AG04449 (cell line): ENCODE measurements at places on chromosomes 5 and 9.

GRCh38 chr5:175712313-175712680 is 54.4 kb downstream of the HRH2 start:
- no peak for DNase-seq

DNA sequence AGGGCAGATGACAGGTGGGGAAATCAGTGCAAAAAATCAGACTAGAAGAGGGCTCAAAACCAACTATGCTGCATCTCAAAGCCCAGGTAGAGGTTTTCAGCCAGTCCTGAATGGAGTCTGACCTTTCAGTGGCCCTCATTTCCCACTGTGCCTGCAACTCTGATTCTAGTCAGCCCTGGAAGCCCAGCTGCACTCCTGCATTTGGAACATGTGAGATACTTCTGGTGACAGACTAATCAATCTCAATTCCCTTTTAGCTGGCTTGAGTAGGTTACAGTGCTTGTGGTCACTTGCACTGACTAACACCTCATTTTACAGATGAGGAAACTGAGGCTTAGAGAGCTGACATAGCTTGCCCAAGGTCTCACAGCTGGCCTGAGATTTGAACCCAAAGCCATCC is 7.9 kb upstream of the ACSL6 start:
- no peak for DNase-seq

GRCh38 chr9:27353474-27354229 is 56.7 kb upstream of the EQTN start:
- no peak for DNase-seq

- no peak for DNase-seq
Measured at GRCh38 chr9:107546859-107547258, 57.3 kb upstream of the KLF4 start.

DNA sequence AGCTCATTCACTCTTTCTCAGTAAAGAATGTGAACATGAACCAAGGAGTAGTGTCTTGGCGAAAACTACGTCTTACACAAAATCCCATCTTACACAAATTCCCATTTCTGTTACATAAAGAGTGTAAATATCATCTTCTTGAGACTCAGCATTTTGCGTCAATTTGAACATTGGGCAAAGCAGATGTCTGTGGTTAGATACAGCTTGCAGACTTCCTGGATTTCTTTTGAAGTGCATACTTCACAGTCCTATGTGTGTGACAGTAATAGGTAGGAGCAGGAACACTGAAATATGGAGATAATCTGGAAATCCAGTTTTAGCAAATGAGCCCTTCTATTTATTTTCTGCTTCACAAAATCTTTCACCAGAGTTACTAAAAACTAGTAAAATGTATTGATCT is 58.8 kb downstream of the C6 start:
- no peak for DNase-seq

DNA sequence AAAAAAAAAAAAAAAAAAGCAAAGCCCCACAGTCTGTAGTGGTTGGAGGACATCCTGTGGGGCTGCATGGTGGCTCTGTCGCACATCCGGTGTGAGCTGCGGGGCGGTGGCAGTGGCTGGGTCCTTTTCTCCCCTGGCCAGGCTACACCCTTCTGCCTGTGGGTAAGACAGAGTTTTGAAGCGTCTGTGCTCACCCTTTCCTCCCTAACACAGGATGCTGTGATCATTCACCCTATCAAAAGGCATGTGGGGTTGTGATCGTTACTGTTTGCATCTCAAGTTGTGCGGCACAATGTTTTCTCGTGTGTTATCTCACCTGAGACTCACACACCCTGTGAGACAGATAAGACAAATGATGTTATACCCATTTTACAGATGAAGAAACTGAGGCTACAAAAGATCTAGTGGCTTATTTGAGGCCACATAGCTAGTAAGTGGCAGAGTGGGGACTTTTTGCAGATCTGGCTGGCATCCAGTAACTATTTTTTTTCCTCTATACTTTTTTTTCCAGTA is 17.5 kb downstream of the IRF1 start:
- DNase-seq, result no peak
